ENCODE measurements at places on chromosomes 7 and 10.

- no peak for DNase-seq
These were observed 687.3 kb downstream of the MAGI2 start for GRCh38 chr7:78765943-78766729.

GRCh38 chr7:48298779-48299178 lies 127.5 kb downstream of the ABCA13 start:
- no peak for DNase-seq

DNA sequence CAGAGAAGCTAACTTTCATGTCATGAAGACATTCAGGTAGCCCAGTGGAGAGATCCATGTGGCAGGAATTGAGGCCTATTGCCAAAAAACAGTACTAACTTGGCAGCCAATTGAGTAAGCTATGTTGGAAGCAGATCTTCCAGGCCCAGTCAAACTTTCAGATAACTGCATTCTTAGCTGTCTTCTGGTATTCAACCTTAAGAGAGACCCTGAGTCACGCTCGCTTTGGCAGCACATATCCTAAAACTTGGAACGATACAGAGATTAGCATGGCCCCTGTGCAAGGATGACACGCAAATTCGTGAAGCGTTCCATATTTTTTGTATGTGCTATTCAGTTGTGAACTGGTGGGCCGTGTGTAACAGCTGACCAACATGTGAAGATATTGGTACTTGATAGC lies 17.6 kb upstream of the ZNF518A start:
- DNase-seq: no peak

- DNase-seq: no peak
These were observed 4.4 kb downstream of the SMIM30 start for GRCh38 chr7:113113912-113114311.

DNA sequence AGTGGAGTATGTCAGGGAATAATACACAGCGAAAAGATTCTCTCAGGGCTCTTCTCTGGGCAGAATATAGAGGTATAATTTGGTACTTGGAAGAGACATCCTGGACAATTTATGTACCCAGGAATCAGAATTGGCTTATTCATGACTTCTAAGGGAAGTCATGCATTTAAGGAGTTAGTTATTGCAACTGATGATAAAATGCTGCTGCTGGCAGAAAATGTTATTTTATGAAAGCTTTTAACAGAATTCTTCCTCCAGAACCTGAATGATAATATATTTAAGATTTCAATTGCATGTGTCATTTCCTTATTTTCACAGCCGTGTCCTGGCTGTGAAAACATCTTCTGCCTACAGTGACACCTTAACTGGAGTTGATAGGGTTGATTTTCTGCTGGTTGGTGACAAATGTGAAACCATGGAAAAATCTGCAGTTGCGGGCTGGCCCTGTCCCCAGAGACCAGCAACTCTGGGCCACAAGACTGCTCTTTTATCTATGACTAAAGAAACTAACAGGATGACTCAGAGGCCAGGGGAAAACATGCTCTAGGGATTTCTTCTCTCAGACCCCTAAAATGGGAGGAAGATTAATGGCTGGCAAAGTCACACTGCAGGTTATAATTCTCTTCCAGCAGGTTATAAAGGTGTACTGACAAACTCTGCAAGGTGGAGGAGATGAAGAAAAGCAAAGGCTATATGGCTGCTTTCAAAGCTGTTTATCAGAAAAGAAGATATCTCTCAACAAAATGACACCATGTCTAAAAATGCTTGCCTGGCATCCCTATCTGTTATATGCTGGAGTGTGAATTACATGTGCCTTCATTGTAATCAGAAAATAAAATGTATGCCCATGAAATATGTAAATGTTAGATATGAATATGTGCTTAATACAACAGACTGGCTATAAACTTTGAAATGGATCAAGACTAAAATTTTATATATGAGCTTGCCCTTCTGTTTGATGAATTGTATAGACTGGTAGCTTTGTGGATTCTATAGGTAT lies 12.1 kb upstream of the TRUB1 start:
- DNase-seq: no peak

DNA sequence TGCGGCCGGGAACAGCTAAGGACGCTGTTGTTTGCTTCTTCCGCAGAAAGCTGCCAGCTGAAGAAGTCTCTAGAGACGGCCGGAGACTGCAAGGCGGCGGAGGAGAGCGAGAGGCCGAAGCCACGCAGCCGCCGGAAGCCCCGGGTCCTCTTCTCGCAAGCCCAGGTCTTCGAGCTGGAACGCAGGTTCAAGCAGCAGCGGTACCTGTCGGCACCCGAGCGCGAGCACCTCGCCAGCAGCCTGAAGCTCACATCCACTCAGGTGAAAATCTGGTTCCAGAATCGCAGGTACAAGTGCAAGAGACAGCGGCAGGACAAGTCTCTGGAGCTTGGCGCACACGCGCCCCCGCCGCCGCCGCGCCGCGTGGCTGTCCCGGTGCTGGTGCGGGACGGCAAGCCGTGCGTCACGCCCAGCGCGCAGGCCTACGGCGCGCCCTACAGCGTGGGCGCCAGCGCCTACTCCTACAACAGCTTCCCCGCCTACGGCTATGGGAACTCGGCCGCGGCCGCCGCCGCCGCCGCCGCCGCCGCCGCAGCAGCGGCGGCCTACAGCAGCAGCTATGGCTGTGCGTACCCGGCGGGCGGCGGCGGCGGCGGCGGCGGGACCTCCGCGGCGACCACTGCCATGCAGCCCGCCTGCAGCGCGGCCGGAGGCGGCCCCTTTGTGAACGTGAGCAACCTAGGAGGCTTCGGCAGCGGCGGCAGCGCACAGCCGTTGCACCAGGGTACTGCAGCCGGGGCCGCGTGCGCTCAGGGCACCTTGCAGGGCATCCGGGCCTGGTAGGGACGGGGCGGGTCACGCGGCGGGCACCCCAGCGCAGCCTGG lies 2.4 kb downstream of the NKX2-3 start:
- DNase-seq: no peak

GRCh38 chr7:38318803-38319416 lies 45.5 kb upstream of the TARP start:
- no peak for DNase-seq
